ENCODE measurements at places on chromosomes 3 and 15. TPM values are rescaled to one million over a fixed set of nuclear protein-coding genes. Genes with fewer than 3 reads are reported as not detected.

GRCh38 chr3:119289404-119289770, 4.8 kb upstream of the ARHGAP31 start:
- DNase-seq = no peak

DNA sequence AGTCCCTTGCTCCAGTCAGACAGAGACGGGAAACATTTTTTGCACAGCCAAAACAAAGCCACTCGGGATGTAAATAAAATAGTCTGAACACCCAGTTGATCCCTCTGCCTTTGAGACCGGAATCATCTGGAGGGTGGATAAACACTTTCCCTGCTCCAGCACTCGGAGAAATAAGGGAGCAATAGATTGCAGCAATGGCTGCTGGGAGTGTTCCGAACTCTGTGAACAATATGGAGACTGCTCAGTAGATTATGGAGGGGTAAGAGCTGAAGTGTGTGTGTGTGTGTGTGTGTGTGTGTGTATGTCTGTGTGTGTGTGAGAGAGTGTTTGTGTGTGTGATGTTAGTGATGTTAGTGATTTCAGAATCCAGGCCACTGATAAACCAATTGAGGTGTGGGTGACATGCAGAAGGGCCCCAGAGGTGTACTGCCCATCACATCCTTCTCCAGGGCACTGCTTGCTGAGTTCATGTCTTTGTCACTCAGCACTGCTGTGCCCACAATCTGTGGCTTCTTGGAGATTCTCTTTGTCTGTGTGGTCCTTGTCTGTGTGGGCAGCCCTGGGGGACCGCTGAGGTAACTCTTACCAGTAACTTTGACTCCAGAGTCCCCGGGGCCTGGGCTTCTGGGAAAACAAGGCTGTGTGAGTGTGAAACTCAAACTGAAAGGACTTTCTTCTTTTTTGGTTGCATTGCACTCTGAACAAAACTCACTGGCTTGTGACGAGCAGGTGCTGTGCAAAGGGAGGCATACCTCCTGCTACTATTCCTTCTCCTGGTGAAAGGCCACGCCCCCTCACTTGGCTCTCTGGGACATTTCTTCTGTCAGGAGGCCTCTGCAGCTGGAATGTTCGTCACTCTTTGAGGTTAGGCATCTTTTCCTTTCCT, 23.0 kb downstream of the CRYGS start:
- DNase-seq = peak; percentile 10

GRCh38 chr15:84828086-84828908, 11.1 kb downstream of the ALPK3 start:
- DNase-seq = peak; percentile 67

DNA sequence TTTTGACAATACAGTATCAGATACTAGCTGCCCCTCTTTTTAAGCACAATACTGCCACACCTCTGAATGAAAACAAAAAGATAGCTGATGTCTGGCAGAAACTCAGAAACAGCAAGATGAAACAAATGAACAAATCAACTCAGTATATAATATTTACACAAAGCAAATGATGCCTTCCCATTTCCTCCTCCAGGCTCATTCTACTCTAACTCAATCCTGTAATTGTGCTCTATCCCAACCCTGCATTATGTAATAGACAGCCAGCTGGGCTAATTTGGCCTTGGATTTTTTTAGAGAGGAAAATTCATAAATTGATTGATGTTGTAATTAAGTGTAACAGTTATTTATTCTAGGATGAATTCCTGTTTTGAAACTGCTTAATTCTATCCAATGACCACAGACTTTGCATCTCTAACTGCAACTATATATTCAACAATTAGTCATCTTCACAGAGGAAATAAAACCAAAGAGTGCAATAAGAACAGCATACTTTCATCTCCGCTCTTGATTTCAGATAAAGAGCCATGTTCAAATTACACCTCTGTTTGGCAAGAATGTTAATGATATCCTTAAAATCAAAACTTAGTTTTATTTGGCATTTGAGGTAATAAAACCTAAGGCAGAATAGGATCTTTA, 6.1 kb downstream of the ATG3 start:
- no peak for DNase-seq

DNA sequence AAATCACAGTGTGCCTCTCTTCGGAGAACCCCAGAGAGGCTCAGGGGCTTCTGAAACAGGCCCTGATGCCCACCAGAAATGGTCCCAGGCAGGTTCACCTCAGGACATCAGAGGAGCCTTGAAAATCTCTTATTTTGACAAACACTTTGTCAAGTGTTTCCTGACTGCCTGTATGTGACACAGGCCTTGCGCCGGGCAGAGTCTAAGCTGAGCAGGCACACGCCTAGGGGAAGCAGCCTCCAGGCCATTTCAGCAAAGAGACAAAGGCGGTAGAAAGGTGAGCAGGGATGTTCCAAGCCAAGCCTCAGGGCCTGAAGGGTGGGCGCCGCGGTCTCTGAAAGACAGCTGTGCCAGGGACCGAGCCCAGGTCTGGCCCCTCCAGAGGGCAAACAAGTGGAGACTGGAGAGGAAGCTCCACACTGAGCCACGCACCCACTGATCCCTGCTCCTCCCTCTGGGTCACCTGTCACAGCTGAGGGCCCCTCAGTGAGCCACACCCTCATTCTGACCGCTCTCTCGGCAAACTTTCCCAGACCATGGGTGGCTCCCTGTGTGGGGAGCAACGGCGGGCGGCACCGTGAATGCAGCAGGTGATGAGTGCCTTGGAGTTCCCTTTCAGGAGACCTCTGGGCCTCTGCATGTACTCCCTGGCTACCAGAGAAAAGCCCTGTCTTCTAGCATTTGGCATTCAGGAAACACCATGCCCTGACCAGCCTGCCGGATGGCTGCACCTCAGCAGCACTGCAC, 136.1 kb downstream of the ADAMTS17 start:
- DNase-seq = no peak

GRCh38 chr3:58962040-58962651, 87.7 kb downstream of the CFAP20DC start:
- no peak for DNase-seq

TLR9 gene
- total RNA-seq = not detected

ANKRD63 gene
- 2.4 TPM for total RNA-seq

MEIS2 gene
- 42.1 TPM for total RNA-seq

TEX55 gene
- total RNA-seq = not detected

ITGB5 gene
- 63.3 TPM for total RNA-seq

ARGFX gene
- not detected for total RNA-seq
